Uterus (tissue), 4 donors: ENCODE measurements at places on chromosomes 1 and 21. TPM values are rescaled to one million over a fixed set of nuclear protein-coding genes. Genes with fewer than 3 reads are reported as not detected.
A peak's percentile ranks its signal among the peaks of the same experiment; 100 is the strongest.

Gene SPRR4
- total RNA-seq, result not detected

Gene LMX1A
- not detected for total RNA-seq

- DNase-seq, result no peak
Observed at GRCh38 chr1:165717918-165718515, 19.7 kb upstream of the ALDH9A1 start.

Gene GBP6
- not detected for total RNA-seq

- DNase-seq, result no peak
Observed at GRCh38 chr1:84644472-84644871, 45.8 kb downstream of the SSX2IP start.

- DNase-seq, result no peak
Observed at GRCh38 chr1:36708587-36708986, 225.9 kb upstream of the CSF3R start.

Gene XCL1
- total RNA-seq, result 0.58 TPM

Gene ZNF496
- total RNA-seq, result 35.5 TPM

DNA sequence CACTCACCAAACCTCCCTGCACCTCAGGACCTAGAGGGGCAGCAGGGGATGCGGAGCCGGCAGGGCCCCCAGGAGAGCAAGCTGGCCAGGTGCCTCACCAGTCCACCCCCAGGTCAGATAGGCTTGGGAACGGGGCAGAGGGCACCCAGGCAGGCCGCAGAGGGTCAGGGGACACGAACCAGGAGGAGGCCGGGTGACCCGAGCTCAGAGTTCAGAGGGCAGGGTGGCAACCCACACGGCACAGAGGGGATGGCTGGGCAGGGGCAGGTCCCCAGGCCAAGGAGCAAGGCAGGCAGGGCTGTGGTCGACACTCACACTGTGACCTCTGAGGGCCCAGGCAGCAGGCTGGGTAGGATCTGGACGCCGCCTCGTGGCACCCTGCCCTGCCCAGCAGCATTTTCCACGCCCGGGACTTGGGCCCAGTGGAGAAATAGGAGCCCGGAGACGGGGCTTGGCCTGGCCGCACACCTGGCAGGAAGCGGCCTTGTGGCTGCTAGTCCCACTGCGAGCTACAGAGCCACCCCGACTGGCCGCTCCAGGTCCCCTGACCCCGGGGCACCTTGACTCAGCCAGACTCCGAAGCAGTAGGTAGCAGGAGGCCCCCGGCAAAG, 5.3 kb downstream of the DVL1 start:
- no peak for DNase-seq

Gene KANK4
- total RNA-seq, result not detected

DNA sequence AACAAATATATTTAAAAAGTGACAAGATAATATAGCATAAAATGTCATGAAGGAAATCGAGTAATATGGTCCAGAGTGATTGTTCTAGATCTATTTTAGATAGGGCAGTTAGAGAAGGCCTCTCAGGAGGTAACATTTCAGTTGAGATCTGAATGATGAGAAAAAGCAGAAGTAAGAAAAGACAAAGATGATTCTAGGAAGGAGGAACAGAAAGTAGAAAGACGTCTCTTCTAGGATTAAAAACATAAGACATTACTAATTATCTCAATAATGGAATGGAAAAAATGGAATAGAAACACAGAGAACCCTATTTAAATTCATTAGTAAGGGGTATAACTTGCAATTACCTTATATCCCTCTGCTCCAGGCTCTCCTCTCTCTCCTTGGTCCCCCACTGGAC, 130.0 kb upstream of the ZNHIT6 start:
- no peak for DNase-seq

Gene CLSTN1
- 184 TPM for total RNA-seq

GRCh38 chr1:202165267-202165941, 5.0 kb upstream of the PTPN7 start:
- DNase-seq, result no peak

- no peak for DNase-seq
Observed at GRCh38 chr1:17347769-17348592, 24.0 kb upstream of the PADI6 start.

- DNase-seq, result no peak
Observed at GRCh38 chr1:22861764-22862440, 110.8 kb downstream of the LACTBL1 start.

GRCh38 chr1:23422941-23423340, 1.6 kb downstream of the TCEA3 start:
- no peak for DNase-seq

Gene PTBP2
- total RNA-seq, result 32.3 TPM

DNA sequence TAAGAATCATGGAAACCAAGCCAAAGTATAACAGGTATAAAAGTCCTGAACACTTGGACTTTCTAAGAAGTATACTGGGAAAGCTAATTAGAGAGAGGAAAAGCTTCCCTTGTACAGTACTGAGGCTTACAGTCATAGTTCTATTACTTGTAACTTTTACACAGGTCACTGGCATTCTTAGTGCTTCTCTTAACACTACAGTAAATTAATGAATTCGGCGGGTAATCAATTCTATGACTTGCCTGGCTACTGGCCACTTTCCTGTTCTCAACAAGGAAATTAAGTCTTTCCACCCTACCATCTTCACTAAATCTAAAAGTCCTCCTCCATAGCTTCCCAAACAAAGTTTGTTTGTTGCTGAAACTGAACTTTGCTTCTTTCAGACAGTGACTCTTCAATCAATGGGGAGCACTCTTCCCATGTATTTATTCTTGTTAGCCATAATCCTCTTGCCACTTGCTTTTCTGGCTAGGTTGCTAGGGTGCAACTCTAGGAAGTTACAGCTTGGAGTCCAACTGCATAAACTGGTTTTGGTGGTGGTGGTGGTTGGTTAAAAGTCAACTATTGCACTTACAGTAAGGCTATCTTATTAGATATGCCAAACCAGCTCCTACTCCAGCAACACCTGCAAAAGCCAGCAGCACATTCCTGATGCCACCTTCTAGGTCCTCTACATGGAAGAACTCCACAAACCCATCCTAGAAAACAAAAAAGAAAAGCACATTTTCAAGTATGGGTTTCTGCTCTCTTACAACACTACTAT, 2.4 kb downstream of the MCL1 start:
- DNase-seq, result no peak

- no peak for DNase-seq
Observed at GRCh38 chr1:199155166-199156019, 516.6 kb downstream of the PTPRC start.

- DNase-seq, result no peak
Observed at GRCh38 chr1:229032375-229032774, 238.5 kb upstream of the RAB4A start.

- DNase-seq, result no peak
Observed at GRCh38 chr1:224619209-224619608, 3.1 kb downstream of the CNIH3 start.

DNA sequence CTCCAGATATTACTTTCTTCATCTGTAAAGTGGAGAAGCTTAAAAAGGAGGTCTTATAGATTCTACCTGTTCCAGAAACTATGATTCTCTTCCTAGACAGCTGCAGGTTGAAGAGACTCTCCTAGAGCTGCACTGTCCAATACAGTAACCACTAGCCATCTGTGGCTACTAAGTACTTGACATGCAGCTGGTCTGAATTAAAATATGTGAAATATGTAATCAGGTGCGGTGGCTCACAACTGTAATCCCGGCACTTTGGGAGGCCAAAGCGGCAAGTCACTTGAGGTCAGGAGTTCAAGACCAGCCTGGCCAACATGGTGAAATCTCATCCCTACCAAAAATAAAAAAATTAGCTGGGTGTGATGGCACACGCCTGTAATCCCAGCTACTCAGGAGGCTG, 15.8 kb downstream of the APP start:
- no peak for DNase-seq

DNA sequence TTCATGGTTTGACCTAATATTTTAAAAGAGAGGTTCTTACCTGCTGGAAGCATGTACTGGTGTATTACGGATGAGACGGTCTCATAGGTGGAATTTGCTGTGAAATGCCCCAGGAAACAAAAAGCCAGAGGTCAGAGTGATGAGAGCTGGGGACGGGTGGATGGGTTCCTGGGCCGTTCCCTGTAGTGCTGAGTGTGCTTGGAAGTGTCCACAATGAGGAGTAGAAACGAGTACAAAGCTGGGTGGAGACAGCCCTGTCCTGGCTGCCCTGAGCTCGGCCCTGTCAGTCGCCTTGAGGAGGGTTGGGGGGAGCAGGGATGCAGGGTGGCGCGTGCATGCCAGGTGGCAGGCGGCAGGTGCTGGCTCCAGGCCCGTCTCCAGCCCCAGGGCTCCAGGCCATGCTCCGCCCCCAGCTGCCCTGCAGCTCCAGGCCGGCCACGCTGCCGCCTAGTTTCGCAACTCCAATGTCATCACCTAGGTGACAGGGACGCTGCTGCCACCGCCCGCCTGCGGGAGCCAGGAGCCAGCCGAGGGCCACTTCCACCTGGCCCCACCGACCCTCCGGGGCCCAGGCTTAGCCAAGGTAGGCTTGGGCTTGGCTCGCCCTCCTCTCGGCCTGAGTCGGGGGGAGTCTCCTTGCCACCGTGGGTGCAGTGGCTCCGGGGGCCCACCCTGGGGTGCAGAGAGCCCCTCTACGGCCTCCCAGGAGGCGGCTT, 16.4 kb downstream of the TP73 start:
- no peak for DNase-seq

DNA sequence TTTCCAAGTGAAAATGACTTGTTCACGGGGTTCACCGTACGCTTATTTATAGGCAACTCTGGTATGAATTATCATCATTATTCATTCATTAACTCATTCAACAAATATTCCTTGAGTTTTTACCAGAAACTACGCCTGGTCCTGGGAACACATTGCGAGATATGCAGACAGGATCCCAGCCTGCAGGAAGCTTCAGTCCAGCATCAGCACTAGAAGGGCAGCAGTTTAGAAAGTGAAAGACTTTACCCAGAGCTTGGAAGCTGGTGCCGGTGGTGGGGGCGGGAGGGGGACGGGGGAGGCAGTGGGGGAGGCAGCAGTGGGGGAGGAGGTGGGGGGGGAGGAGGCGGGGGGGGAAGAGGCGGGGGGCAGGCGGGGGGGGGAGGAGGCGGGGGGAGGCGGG, 55.9 kb downstream of the SETD4 start:
- no peak for DNase-seq

- DNase-seq, result no peak
Observed at GRCh38 chr1:9719978-9720722, 68.6 kb downstream of the PIK3CD start.

Gene FAM78B
- total RNA-seq, result 3.3 TPM

- no peak for DNase-seq
Observed at GRCh38 chr1:195195423-195196057, 1412.7 kb downstream of the KCNT2 start.

- no peak for DNase-seq
Observed at GRCh38 chr1:237503292-237503691, 387.4 kb downstream of the ZP4 start.

DNA sequence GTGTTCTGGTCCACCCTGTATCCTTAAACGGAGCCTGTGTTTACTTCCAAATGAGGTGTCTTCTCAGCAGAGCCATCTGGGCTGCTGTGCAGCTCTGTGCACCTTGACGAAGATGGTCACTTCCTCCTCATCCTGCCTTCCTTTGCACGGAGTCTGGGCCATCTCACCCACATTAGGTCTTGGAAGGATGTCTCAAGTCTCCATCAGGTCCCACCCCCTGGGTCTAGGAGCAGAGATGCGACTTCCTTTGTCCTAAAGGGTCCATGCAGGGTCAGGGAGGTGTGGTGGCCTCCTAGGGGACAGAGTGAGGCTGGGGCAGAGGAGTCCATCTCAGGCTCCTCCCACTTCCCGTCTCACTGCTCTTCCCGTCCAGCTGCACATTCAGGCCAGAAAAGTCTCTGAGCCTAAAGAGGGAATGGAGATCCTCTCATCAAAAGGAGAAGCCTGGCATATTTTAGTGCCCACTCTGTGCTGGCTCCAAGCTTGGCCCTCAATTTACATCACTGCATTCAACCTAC, 209.2 kb downstream of the MATN1 start:
- no peak for DNase-seq

GRCh38 chr1:156860628-156861423, at the start of gene NTRK1:
Gene NTRK1, plus strand, starts transcription at chr1:156860865. Its CDS starts 70 bp downstream, at chr1:156860935.
- DNase-seq, result peak; percentile 71

DNA sequence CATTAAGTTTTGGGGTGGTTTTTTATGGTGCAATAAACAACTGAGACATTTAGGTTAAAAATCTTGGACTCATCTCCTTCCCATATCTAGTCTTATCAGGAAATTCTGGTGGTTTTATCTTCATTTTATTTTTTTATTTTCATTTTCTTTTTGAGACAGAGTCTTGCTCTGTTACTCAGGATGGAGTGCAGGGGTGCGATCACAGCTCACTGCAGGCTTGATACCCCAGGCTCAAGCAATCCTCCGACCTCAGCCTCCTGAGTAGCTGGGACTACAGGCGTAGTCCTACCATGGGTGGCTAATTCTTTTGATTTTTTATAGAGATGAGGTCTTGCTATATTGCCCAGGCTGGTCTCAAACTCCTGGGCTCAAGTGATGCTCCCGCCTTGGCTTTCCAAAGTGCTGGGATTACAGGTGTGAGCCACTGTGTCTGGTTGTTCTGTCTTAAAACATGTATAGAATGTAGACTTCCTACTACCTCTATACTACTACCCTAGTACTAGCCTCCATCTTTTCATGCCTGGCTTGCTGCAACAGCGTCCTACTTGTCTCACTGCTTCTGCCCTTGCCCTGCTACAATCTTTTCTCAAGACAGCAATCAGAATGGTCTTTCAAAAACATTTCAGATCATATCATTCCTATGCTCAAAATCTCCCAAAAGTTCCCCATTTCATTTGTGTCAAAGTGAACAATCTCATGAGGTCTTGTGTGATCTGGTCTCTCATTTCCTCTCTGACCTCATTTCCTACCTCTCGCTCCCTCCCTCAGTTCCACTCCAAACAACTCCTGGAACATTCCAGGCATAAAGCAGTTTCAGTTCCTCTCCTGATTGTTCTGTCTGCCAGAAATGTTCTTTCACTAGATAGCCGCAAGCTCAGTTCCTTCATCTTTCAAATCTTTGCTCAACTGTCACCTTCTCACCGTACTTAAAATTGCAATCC, 5.9 kb upstream of the FCGR2A start:
- no peak for DNase-seq

- DNase-seq, result no peak
Observed at GRCh38 chr1:91676030-91676429, 175.4 kb downstream of the CDC7 start.

Gene PDPN
- 30.0 TPM for total RNA-seq

DNA sequence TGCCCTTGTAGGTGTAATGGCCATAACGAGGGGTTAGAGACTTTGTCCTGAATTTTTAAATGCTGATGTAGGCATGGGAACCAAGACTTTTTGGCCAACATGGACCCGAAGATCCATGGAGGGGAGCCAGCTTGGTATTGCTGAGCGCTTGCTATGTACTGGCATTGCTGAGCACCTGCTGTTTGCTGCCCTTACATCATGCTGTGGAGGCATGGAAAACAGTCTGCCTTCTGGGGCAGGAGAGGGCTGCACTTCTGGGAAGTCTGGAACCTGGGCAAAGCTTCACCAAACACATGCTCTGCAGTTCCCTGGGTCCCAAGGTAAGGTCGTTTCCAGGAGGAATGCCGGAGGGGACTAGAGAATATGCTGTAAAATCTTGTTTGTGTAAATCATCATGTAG, 86.3 kb upstream of the CNIH3 start:
- no peak for DNase-seq

GRCh38 chr1:46550751-46551231, 656 bp downstream of the KNCN start:
- no peak for DNase-seq

Gene LPAR3
- 13.5 TPM for total RNA-seq
